CD8-positive, alpha-beta memory T cell (primary cell): ENCODE measurements at places on chromosomes 2 and 18.
A peak's percentile ranks its signal among the peaks of the same experiment; 100 is the strongest.

- H3K27me3 ChIP-seq: no peaks in the 10 kb centered on the region
- H3K36me3 ChIP-seq: no peaks in the 10 kb centered on the region
Observed at GRCh38 chr18:35174093-35174731, 66.6 kb upstream of the ZNF397 start.

DNA sequence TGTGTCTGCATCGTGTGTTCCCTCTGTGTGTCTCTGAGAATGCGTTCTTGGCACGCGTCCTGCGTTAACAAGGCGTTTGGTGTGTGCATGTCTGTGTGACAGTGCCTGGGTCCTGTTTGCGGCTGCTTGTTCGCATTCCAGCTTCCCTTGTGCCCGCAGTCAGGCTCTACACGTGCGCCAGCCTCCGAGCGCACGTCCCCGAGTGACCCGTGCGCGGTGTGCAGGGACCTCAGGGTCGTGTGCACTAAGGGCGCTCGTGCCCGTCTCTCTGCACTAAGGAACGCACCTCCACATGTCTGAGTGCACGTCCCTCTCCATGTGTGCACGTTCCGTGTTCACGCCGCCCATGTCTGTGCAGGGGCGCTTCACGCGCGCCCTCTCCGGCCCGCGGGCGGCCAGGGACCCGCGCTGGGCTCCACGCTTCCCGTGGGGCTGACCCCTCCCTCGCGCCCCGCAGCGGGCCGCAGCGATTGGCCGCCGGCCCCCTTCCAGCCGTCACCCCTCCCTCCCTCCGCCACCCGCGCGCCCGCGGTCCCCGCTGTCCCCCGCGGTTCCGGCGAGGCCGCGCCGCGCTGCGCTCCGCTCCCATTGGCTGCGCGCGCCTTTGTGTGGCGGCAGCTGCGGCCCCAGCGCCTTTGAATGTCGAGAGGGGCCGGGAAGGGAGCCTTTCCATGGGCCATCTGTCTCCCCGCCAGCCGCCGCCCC, 229.4 kb downstream of the HAUS1 start:
- H3K4me1 ChIP-seq: no peaks in the 10 kb centered on the region
- peaks cover 13% of the 10 kb centered on the region for H3K27me3 ChIP-seq
- H3K27ac ChIP-seq: no peak overlapping the region
- DNase-seq: peak; percentile 8

DNA sequence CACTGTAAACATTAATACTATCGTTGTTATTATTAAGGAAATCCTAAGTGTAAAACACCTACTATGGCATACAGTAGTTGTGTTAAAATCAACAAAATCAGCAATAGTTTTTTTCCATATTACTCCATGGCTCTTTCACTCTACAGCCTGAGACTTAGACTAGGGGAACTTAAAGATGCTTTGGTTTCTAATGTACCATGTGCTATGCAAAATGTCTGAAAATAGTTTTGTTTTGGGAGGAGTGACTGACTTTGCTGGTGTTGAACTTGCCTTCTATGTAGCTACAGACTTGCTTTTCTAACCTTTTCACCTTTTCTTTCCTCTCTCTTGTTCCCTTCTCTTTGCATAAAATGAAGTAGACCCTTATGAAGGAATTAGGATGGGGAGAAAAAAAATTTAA, 159.0 kb upstream of the CCDC195 start:
- no peak overlapping the region for H3K27ac ChIP-seq
- no peaks in the 10 kb centered on the region for H3K4me1 ChIP-seq
- H3K27me3 ChIP-seq: no peaks in the 10 kb centered on the region
- H3K36me3 ChIP-seq: peaks cover 66% of the 10 kb centered on the region
- no peak overlapping the region for H3K4me3 ChIP-seq

GRCh38 chr2:33166287-33166881, 219.6 kb downstream of the LTBP1 start:
- no peak overlapping the region for H3K4me3 ChIP-seq
- H3K36me3 ChIP-seq: no peaks in the 10 kb centered on the region
- no peaks in the 10 kb centered on the region for H3K27me3 ChIP-seq
- H3K27ac ChIP-seq: no peak overlapping the region
- H3K4me1 ChIP-seq: no peaks in the 10 kb centered on the region
- DNase-seq: no peak

GRCh38 chr2:98882971-98883779, 52.9 kb downstream of the CRACDL start:
- no peak overlapping the region for H3K4me3 ChIP-seq
- H3K36me3 ChIP-seq: no peaks in the 10 kb centered on the region
- H3K27ac ChIP-seq: no peak overlapping the region
- no peaks in the 10 kb centered on the region for H3K4me1 ChIP-seq
- no peak for DNase-seq

GRCh38 chr18:63216516-63217311, 102.9 kb downstream of the BCL2 start:
- no peaks in the 10 kb centered on the region for H3K36me3 ChIP-seq
- peak overlapping the region; percentile 26 for H3K4me3 ChIP-seq
- peak; percentile 10 for DNase-seq
- H3K4me1 ChIP-seq: peaks cover 84% of the 10 kb centered on the region

DNA sequence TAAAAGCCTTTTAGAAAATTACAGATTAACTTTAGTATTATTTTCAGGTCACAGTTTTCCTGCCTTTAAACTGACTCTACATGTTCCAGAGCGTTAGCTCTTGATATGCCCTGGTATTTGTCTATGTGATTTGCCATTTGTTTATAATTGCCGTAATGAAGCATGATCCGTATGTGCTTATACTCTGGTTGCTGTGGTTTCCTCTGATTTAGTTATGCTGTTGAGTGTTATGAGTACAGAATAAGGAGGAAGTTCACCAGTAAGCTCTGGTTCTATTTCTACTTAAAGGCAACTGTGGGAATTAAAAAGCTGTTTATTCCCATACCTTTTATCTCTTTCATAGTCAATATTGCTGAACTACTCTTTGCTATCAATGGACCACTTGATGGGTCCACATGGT, 123.5 kb downstream of the OSBPL6 start:
- no peak for DNase-seq
- no peak overlapping the region for H3K4me3 ChIP-seq
- no peaks in the 10 kb centered on the region for H3K4me1 ChIP-seq
- H3K36me3 ChIP-seq: no peaks in the 10 kb centered on the region

DNA sequence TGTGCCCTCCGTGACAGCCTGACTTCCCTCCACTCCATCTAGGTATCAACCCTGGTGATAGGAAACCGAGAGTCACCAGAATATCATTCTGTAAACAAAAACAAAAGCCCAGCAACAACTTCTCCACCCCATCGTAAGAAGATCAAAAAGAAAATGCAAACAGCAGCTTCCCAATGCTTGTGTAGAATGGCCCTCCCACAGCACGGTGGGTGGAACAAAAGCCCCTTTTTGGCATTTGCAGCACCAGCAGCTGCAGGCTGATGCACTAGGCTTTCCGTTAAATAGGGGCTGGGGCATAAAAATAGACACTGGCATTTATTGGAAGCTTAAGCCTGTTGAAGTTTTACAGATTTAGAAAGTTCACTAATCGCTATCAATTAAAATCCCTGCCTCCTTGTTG, 513.0 kb downstream of the GALR1 start:
- no peaks in the 10 kb centered on the region for H3K27me3 ChIP-seq
- no peaks in the 10 kb centered on the region for H3K4me1 ChIP-seq
- no peak for DNase-seq
- H3K27ac ChIP-seq: no peak overlapping the region

GRCh38 chr18:55844382-55844781, 256.4 kb upstream of the TCF4 start:
- no peaks in the 10 kb centered on the region for H3K27me3 ChIP-seq
- H3K36me3 ChIP-seq: no peaks in the 10 kb centered on the region
- H3K4me1 ChIP-seq: no peaks in the 10 kb centered on the region
- no peak for DNase-seq
- H3K27ac ChIP-seq: no peak overlapping the region

GRCh38 chr2:12556762-12557161, 160.0 kb upstream of the TRIB2 start:
- H3K27me3 ChIP-seq: no peaks in the 10 kb centered on the region
- H3K36me3 ChIP-seq: no peaks in the 10 kb centered on the region
- H3K4me1 ChIP-seq: peaks cover 28% of the 10 kb centered on the region
- DNase-seq: no peak
- no peak overlapping the region for H3K4me3 ChIP-seq
- no peak overlapping the region for H3K27ac ChIP-seq

DNA sequence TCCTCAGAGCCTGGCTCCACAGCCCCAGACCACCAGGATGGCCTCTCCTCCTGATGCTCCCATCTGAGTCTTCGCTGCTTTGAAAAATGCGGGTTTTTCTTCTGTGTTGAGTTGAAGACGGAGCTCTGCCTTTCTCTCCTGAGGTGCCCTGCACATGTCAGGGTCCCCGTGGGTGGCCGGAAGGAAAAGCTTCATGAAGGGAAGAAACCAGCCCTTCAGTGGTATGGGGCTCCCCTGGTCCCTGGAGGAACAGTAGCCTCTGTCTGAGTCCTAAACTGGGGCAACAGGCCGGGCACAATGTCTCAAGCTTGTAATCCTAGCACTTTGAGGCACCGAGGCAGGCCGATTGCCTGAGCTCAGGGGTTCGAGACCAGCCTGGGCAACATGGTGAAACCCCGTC, 54.7 kb upstream of the CAB39 start:
- DNase-seq: no peak
- peak overlapping the region; percentile 78 for H3K27ac ChIP-seq
- H3K36me3 ChIP-seq: no peaks in the 10 kb centered on the region
- no peak overlapping the region for H3K4me3 ChIP-seq

DNA sequence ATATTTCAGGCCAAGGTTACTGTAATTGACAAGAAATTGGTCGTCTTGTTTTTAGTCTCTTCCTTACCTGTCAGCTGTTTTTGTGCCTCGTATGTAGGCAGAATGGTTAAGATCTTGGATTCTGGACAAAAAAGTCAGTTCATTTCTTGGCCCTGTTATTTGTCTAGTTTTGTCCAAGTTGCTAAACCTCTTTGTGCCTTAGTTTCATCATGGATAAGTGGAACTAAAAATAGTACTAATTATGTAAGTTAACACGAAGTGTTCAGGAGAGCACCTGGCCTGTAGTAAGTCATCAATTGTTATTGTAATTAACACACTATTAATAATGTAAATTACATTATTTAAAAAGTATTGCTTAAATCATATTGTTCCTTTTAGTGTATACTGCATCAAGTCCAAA, 148.0 kb downstream of the PARD3B start:
- DNase-seq: no peak
- no peak overlapping the region for H3K27ac ChIP-seq
- no peak overlapping the region for H3K4me3 ChIP-seq

- no peaks in the 10 kb centered on the region for H3K4me1 ChIP-seq
- peak overlapping the region; percentile 65 for H3K27ac ChIP-seq
- DNase-seq: no peak
- no peak overlapping the region for H3K4me3 ChIP-seq
Observed at GRCh38 chr2:16635791-16636699, 29.6 kb downstream of the CYRIA start.

- H3K27ac ChIP-seq: no peak overlapping the region
- no peak for DNase-seq
Observed at GRCh38 chr2:45046786-45047185, 37.5 kb upstream of the SIX2 start.

- H3K4me3 ChIP-seq: no peak overlapping the region
- H3K4me1 ChIP-seq: no peaks in the 10 kb centered on the region
- no peaks in the 10 kb centered on the region for H3K27me3 ChIP-seq
- DNase-seq: no peak
- H3K36me3 ChIP-seq: no peaks in the 10 kb centered on the region
- H3K27ac ChIP-seq: no peak overlapping the region
Observed at GRCh38 chr2:201575971-201576370, 67.3 kb downstream of the TMEM237 start.

- no peak within 1 kb of the TSS for H3K4me3 ChIP-seq
- H3K36me3 ChIP-seq: no peaks in the 10 kb centered on the region
- no peaks in the 10 kb centered on the region for H3K27me3 ChIP-seq
- H3K4me1 ChIP-seq: no peaks in the 10 kb centered on the region
Observed at GRCh38 chr18:72867746-72868584, at the start of gene NETO1. Gene NETO1, minus strand, starts transcription at chr18:72867987. Its CDS starts 696 bp downstream, at chr18:72867291.

- no peak overlapping the region for H3K4me3 ChIP-seq
- peaks cover 4% of the 10 kb centered on the region for H3K36me3 ChIP-seq
- H3K4me1 ChIP-seq: no peaks in the 10 kb centered on the region
Observed at GRCh38 chr2:24683408-24683807, 109.8 kb downstream of the PTRHD1 start.

DNA sequence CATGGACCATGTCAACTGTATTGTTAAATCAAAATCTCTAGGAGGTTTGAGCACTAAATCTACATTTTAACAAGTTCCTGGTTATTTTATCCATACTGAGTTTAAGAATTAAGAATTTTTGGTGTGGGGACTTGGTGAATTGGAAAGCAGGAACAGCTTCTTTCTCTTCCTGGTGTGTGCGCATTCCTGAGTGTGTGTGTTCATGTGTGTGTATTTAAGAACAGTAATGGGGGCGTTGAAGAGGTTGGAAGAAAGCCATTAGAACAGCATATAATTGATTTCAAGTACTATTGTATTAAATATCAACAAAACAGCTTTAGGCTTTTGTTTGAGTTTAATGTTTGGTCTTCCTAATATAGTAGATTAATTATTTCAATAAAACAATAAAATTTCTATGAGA, 801.3 kb upstream of the ID2 start:
- H3K27me3 ChIP-seq: no peaks in the 10 kb centered on the region
- no peak overlapping the region for H3K27ac ChIP-seq
- H3K36me3 ChIP-seq: no peaks in the 10 kb centered on the region

GRCh38 chr2:236527159-236527630, 42.4 kb upstream of the ACKR3 start:
- no peaks in the 10 kb centered on the region for H3K4me1 ChIP-seq
- no peak overlapping the region for H3K4me3 ChIP-seq
- H3K27me3 ChIP-seq: no peaks in the 10 kb centered on the region
- H3K27ac ChIP-seq: no peak overlapping the region

GRCh38 chr2:71807581-71808451, 339.8 kb downstream of the CYP26B1 start:
- H3K4me3 ChIP-seq: no peak overlapping the region
- H3K36me3 ChIP-seq: no peaks in the 10 kb centered on the region
- no peaks in the 10 kb centered on the region for H3K27me3 ChIP-seq

DNA sequence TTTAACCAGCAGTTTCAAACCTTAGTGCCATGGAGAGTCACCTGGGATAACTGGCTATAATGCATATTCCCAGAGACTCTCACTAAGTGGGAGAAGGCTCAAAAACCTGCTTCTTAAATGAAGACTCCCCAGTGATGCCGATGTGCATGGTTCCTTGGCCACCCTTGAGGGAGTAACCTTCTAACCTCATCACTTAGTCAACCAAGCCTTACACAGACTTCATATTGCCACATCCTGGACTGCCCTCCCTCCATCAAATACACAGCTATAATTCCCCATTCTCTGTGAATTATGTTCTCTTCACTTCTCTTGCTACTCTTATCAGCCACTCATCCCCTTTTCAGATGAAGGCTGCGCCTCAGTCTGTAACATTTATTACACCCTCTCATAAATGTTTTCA, 462.9 kb upstream of the RGPD4 start:
- no peak overlapping the region for H3K4me3 ChIP-seq
- no peak for DNase-seq
- no peaks in the 10 kb centered on the region for H3K36me3 ChIP-seq
- no peak overlapping the region for H3K27ac ChIP-seq
- no peaks in the 10 kb centered on the region for H3K4me1 ChIP-seq
- H3K27me3 ChIP-seq: no peaks in the 10 kb centered on the region

DNA sequence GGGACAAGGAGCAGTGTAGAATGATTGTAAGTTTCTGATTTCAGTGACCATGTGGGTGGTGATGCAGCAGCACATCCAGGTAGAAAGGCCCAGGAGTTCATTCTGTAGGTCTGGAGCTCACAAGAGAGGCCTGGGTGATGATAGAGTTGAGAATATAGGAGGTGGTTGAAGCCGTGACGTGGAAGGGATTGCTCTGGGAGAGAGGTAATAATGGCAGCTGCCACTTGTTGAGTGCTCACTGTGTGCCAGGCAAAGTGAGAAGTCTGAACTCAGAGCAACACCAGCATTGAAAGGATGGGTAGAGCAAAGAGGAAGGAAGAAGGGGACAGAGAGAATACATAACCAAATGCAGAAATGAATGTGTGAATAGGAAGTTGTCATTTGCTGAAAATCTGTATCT, 3.3 kb downstream of the TTLL4 start:
- no peak for DNase-seq
- H3K4me3 ChIP-seq: no peak overlapping the region
- peaks cover 16% of the 10 kb centered on the region for H3K4me1 ChIP-seq
- no peak overlapping the region for H3K27ac ChIP-seq
- no peaks in the 10 kb centered on the region for H3K27me3 ChIP-seq
